Activated T-cell treated with anti-CD3 and anti-CD28 coated beads for 24 hours (primary cell): ENCODE measurements at places on chromosomes 2 and 18.
A peak's percentile ranks its signal among the peaks of the same experiment; 100 is the strongest.

DNA sequence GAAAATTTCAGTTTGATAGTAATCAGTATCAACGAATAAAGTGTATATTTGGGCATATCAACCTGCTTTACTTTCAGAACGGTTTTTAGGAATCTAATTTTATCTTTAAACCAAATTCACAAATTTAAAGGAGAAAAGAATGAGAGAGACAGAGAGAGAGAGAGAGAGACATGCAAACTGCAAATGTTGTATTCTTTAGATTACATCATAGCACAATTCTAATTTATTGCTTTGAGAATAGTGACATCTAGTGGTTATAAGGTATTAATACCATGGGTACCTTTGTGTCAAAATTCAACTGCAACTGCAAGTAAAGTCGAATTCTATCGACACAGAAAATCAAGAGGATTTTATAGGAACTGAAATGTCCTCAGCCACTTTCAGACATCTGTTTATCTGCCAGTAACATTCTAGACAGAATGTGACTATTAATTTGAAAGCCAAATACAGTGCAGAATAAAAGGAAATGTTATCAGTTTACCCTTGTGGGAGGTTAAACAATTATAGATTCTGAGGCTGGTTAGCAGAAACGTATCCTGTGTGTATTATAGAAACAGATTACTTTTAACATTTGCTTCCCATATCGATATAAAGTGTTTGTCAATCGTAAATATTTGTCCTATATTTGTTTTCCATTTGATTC is 529.8 kb upstream of the VRK2 start:
- DNase-seq = no peak

GRCh38 chr18:47756364-47757016 is 174.0 kb downstream of the SMAD2 start:
- DNase-seq = peak; percentile 37

GRCh38 chr2:71894261-71894660 is 253.4 kb downstream of the CYP26B1 start:
- DNase-seq = no peak

GRCh38 chr2:180938451-180938850 is 42.0 kb upstream of the UBE2E3 start:
- DNase-seq = no peak

DNA sequence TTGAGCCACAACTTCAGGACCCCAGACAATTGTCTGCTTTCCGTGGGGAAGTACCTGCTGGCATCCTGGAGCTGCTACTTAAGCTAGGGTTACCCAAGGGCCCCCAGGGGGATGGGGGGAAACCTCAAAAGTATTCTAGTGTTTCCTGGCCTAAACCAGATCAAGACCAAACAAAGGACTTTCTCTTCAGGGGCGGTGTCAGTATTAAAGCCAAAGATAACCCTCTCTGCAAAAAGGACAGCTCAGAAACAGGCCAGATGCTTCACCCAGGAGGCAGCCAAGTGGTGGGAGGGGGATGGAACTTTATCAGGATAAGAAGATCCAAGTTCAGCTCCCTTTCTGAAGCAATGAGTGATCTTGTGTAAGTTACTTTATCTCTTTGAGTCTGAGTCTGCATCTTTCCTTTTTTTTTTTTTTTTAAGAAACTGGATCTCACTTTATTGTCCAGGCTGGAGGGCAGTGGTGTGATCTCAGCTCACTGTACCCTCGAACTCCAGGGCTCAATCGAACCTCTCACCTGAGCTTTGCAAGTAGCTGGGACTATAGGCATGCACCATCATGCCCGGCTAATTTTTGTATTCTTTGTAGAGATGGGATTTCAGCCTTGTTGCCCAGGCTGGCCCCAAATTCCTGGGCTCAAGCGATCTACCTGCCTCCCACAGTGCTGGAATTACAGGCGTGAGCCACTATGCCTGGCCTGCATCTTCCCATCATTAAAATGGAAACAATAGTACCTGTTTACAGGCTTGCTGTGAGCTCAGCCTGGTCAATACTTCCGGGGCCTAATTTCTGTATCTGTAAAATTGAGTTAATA is 151.8 kb upstream of the PTPRM start:
- DNase-seq = no peak

DNA sequence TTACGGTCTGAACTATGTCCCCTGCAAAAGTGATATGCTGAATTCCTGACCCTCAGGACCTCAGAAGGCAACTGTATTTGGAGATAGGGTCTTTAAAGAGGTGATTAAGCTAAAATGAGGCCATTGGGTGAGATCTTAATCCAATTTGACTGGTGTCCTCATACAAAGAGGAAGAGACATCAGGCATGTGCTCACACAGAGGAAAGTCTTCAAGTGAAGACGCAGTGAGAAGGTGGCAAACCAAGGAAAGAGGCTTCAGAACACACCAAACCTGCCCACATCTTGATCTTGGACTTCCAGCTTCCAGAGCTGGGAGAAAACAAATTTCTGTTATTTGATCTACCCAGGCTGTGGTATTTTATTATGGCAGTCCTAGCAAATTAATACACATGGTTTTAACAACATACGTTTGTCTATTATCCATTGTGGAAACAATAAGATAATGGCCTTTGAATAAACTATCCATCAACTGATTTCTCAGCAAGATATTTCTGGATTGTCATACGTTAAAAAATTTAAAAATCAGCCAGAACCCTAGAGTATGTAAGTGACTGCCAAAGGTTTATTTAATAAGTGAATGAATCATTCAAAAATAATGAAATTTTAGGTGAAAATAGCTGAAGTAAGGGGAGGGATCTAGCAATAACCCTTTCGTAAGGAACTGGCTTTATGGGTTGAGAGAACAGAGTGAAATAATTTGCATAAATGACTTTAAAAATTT is 6.5 kb downstream of the WIPF1 start:
- no peak for DNase-seq

GRCh38 chr18:51255693-51256092 is 58.2 kb upstream of the MEX3C start:
- no peak for DNase-seq

DNA sequence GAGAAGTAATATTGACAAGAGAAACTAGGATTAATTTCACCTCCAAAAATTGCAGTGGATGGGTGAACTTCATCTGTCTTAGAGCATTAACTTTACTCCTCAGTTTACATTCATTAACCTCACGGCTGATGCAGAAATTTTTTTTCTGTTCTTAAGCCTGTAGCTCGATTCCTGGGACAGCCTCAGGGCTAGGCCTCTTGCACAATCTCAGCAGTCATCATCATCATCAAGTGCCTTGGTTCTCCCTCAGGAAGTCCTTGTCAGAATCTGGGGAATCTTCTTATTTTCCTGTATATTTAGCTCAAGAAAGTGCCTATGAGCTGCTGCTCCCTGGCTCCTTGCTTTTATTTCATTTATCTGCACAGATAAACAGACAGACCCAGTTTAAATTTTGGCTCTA is 1272.2 kb upstream of the LRRTM1 start:
- DNase-seq = no peak

DNA sequence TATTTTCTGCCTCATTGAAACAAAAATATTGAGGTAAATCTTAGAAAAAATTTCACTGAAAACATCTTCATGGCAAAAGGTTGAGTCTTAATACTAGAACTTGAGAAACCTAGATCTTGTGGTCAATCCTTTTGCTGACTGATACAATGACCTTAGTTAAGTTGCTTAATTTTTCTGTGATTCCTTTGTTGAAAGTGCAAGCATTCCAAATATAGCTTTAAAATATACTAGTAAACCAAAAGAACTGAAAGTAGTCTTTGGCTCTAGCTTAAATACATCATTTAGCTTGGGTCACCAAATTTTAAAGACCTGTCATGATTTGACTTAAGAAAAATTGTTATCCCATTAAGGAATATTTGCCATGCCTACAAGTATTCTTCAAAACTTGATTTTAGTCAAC is 16.7 kb downstream of the BMP10 start:
- DNase-seq = no peak

GRCh38 chr2:216215658-216216390 is 106.7 kb downstream of the XRCC5 start:
- DNase-seq = no peak

DNA sequence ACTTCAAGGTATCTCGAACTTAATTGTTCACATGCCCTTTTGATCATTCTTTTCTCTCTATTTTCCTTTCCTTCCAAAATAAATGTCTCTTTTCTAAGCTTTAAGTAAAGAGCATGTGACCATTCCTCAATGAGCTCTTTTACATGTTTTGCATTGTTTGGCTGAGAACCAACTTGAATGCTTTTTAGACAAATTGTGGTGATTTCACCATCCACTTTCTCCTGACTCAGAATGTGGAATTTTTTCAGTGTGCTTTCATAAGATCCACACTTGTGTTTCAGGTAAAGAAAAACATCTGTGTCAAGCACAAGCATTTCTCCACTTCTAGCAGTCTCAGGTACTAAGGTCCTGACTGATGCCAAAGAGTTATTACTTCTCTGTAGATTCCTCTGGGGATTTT is 10.7 kb downstream of the RBM43 start:
- DNase-seq = no peak

DNA sequence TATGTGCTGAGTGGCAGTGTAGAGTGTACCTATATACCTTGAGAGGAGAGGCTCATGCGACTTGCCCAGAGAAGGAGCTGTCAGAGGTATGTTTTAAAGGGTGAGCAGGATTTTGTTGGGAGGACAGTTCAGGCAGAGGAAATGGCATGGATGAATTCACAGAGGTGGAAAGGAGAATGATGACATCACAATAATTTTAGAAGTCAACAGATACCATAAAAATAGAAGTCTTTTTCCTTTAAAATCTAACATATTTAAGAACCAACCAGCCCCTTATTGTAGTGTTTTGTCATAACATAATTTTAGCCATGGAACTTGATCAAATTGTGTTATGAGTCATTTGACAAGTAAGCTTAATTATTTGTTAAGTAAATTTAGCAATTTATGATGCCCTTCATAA is 538.1 kb upstream of the GYPC start:
- no peak for DNase-seq

DNA sequence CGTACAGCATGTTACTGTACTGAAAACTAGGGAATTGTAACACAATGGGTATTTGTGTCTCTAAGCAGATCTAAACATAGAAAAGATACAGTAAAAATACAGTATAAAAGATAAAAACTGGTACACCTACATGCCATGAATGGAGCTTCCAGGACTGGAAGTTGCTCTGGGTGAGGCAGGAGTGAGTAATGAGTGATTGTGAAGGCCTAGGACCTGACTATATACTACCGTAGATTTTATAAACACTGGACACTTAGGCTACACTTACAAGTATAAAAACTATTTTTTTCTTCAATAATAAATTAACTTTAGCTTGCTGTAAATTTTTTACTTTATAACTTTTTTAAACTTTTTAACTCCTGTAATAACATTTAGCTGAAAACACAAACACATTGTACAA is 324.4 kb upstream of the TNP1 start:
- no peak for DNase-seq

- DNase-seq = no peak
Observed at GRCh38 chr2:15337996-15338666, 223.0 kb downstream of the NBAS start.

DNA sequence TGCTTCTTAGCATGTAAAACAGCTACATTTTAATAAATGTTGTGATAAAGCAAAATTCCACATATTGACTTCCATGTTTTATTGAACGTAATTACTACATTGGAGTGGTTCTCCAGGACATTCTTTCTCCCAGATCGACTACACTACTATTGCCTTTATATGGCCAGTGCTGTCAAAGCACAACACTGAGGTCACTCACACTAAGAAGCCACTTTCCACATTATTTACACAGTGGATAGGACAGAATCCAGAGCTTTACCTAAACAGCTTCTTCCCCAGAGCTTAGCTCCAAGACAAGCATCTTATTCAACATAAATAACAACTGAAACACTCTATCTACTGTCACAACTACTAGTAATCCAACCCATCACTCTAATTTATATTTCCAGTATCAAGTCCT is 73.9 kb upstream of the WDR75 start:
- no peak for DNase-seq

DNA sequence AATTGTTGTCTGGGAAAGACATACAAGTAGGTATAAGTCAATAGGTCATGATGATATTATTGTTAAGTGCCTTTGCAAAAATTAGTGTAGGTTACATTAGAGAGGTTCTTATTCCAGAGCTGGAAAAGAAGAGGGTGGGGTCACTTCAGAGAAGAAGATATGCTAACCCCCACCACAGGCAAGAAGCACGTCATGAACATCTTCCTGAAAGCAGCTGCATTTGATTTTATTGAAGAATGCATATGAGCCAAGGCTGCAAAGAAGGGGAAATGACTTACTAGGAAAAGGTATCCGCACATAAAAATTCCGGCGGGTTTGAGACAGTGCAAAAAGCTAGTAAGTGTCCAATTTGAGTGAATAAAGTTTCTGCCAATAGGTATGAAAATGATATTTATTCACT is 195.3 kb upstream of the CDH2 start:
- DNase-seq = no peak

- DNase-seq = no peak
Observed at GRCh38 chr2:160006475-160006874, 55.9 kb downstream of the PLA2R1 start.

DNA sequence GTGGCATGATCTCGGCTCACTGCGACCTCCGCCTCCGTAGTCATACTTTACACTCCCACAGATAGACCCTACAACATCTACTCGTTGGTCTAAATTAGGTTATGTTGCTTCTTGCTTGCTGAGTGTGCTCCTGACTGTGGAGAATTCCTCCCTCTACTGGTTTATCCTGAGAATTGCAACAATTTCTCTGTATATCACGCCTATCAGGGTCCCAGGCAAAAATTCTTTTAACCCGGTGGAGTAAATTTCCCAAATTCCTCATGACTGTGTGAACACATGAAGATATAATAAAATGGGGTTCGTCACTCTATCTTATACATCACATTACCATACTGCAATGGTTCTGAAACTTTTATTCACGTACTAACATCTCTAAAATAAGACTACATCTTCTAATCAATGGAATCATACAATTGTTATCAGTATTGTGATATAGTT is 156.7 kb downstream of the EVA1A start:
- no peak for DNase-seq

GRCh38 chr2:67186326-67186725 is 210.8 kb upstream of the ETAA1 start:
- no peak for DNase-seq

- no peak for DNase-seq
Observed at GRCh38 chr2:113760400-113760799, 4.0 kb upstream of the SLC35F5 start.

DNA sequence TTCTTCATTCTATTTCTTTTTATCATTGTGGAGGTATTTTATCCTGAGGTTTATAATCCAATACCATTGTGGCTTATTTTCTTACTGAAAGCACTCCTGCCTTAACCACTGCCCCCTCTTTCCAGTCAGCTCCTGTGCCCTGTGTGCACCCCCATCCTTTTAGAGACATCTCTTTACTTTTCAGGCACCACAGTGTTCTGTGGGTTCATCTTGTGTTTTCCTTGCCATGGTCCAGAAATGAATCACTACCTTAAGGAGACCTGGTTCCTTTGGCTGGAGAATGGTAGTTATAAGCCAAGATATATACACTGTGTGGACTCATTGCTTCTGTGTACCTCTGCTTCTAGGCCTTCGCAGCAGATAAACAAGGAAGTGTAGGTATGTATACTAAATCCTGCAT is 278.3 kb downstream of the PTGR3 start:
- no peak for DNase-seq

GRCh38 chr2:9214873-9215272 is 8.3 kb downstream of the ASAP2 start:
- no peak for DNase-seq

GRCh38 chr2:201961401-201961800 is 72.3 kb upstream of the FZD7 start:
- DNase-seq = no peak
